Stimulated activated CD8-positive, alpha-beta memory T cell treated with anti-CD3 and anti-CD28 coated beads, Interleukin-15, amount 100 ng/mL, for 48 hours (primary cell): ENCODE measurements at places on chromosomes 6 and 20.

- DNase-seq: no peak
These were observed 95.5 kb downstream of the KCNB1 start for GRCh38 chr20:49386848-49387580.

- DNase-seq: no peak
These were observed 20.2 kb downstream of the STAU1 start for GRCh38 chr20:49167811-49168507.

DNA sequence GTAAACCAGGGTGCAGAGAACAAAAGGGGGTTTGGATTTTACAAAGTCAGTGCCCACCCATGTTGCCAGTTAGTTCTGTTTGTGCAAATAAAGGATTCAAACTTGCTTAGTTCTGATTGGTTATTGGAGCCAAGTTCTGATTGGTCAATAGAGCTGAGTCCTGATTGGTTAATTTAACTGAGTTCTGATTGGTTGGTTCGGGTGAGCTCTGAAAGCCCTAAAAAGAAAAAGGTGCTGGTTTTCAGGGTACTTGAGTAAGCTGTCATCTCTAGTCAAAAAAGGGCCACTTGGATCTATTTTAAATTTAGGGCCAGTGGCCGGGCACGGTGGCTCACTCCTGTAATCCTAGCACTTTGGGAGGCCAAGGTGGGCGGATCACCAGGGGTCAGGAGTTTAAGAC is 47.6 kb downstream of the SCGN start:
- no peak for DNase-seq

GRCh38 chr6:41277605-41278004 is 8.9 kb downstream of the TREM1 start:
- DNase-seq: no peak

DNA sequence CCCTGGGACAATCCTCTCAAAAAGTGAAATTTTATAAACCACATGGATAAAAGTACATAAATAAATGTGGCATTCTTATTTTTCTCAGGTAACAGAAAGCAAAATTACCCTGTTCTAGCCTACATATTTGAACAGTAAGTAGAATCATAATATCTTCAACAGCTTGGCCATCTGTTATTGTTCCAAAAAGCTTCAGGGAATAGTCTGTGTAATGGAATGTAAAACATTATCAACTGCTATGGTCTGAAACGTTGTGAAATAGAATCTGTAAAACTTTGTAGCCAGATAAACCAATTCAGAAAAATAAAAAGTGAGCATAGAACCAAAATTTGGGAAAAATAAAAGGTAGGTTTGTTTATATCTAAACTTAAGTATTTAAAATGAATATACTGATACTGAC is 114.7 kb downstream of the THEMIS start:
- no peak for DNase-seq

- DNase-seq: no peak
These were observed 59.5 kb upstream of the RNF144B start for GRCh38 chr6:18327626-18328025.

GRCh38 chr6:112298021-112298745 is 43.8 kb upstream of the LAMA4 start:
- no peak for DNase-seq

DNA sequence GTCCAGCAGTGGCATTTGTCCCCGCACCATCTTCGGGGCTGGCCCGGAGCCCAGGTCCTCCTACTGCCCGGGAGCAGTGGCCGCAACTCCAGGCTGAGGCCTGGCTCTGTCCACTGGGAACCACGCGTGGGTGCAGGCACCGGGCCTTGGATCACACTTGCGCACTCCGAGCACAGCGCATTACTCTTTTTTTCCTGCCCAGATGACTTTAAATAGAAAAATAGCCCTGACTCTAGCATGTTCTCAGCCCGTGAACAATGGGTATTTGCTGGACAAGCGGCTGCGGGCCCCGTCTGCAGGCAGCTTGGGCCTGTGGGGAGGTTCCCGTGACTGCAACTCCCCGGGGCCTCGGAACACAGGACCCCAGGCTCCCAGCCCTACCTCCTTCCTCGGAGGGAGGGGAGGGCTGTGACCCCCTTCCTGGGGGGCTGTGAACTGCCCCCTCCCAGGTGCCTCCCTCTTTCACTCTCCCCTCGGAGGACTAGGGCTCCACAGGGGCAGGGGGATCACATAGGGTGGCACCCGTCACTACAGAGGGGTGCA is 162.2 kb downstream of the TBXT start:
- DNase-seq: no peak

- no peak for DNase-seq
These were observed 49.7 kb upstream of the DDR1 start for GRCh38 chr6:30834646-30835045.

GRCh38 chr20:61941721-61942405 is 123.8 kb downstream of the TAF4 start:
- DNase-seq: no peak

GRCh38 chr6:107822176-107823046 is 1.7 kb downstream of the SCML4 start:
- no peak for DNase-seq
